Osteocyte (in vitro differentiated cells): ENCODE measurements at places on chromosomes 1 and 21. TPM values are rescaled to one million over a fixed set of nuclear protein-coding genes. Genes with fewer than 3 reads are reported as not detected.

NAV1 gene
- 286 and 288 TPM in 2 replicates for total RNA-seq

HORMAD1 gene
- not detected in 2 replicates for total RNA-seq

HSD11B1 gene
- not detected in 2 replicates for total RNA-seq

OR2L13 gene
- total RNA-seq: not detected in 2 replicates

DARS2 gene
- 12.8 and 13.1 TPM in 2 replicates for total RNA-seq

SH2D5 gene
- total RNA-seq: 0.18 and 0.46 TPM in 2 replicates

RRP15 gene
- total RNA-seq: 18.8 and 20.3 TPM in 2 replicates

NEXN gene
- total RNA-seq: 19.3 and 19.5 TPM in 2 replicates

TMEM54 gene
- 7.3 and 9.8 TPM in 2 replicates for total RNA-seq

DNASE2B gene
- total RNA-seq: not detected in 2 replicates

SEMA4A gene
- total RNA-seq: 1.6 and 1.8 TPM in 2 replicates

TTC13 gene
- total RNA-seq: 15.9 and 19.5 TPM in 2 replicates

- DNase-seq: no peak
Measured at GRCh38 chr1:90964444-90965035, 57.3 kb downstream of the ZNF644 start.

DNA sequence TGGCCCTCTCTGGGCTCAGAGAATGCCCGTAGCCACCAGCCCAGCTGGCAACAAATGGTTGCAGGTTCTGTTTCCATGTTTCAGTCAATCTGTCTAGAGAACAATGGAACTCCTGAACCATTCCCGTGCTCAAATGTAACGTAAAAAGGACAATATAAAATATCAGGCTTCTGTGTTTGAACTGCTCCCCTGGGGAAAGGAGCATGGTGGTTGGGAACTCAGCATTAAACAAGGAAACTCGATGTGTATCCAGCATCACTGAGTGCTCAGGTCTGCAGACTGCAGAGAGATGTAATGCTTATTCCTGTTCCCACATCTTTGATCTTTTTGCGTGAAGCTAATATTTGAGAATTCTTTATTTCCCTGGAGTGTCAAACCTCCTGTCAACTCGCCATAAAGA lies 326.5 kb downstream of the KIF26B start:
- DNase-seq: no peak

GRCh38 chr1:230940848-230941247 lies 37.8 kb downstream of the TTC13 start:
- no peak for DNase-seq

DNA sequence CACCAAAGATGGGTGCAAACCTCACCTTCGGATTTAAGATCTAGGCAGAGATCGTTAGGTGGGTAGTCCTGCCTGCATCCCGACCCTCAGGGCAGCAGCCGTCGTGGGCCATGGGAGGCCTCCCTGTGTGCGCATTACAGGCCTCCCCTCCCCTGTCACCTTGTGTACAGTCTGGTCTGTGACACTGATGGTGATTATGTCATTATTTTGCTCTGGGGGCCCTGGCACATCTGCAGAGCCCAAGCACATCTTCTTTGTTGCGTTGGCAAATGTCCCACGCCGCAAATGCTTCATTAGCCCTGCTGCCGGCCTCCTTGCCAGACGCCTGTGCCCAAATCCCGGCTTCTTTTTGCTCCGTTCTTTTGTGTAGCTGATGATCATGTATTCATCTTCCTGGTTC lies 31.7 kb downstream of the PROX1 start:
- DNase-seq: no peak

DNA sequence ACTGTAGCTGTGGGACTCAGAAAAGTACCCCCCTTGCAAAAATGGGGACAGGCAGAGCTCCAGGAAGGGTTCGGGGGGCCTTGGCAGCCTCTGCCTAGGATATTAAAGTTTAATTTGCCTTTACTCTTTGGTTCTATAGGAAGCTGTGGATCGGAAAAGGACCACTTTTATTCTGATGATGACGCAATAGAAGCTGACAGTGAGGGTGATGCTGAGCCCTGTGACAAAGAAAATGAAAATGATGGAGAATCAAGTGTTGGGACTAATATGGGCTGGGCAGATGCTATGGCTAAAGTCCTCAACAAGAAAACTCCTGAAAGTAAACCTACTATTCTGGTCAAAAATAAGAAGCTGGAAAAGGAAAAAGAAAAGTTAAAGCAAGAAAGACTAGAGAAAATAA lies 17.1 kb downstream of the RRP15 start:
- no peak for DNase-seq

DNA sequence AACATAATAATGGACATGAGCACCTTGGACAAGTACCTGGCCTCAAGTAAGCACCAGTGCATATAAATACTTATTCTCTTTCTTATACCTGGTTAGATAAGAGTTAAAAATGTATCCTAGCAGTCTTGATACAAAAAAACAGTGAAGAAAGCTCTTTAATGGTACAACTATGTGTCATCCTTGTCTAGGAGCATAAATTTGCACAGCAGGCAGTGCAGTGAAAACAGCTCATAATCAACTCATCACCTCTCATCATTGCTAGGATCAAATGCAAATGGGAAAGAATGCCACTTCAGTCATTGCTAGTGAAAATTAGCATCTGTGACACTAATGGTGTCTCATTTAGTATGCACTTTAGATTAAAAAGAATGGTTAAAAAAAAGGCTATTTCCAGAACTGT lies 7.6 kb downstream of the SAMSN1 start:
- DNase-seq: no peak

DNA sequence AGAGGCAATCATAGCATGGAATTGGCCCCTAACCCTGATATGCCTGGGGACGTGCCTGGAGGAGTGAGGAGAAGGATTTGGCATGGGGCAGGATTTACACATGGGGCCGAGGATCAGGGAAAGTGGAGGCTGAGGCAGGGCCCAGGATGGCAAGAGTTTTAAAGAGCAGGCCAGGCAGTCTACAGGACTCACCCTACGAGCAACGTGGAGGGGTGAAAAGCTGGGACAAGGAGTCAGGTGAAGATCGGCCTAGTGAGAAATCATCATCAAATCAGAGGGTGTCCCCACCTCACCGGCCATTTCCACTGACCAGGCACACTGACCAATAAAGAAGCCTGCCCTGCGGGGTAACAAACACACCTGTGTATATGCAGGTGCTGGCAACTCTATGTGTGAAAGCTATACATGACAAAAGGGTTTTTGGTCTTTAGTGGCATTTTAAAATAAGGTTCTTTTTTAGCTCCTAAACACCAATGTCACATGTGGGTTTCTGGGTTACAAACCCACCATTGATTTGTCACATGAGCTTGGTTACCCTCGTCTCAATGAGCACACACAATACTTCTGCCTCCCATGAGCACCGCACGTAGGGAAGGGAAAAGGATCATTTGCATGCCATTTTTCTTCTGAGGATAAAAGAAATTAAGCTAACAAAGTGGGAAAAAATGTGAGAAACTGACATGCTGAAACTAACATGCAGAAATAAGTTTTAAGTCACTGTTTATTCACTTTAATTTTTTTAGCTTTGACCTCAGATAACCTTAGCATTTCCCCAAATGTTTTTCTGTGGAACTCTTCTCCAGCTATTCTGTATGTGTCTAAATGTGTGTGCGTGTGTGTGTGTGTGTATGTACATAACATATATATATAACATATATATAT lies 168.1 kb upstream of the EDN2 start:
- DNase-seq: no peak

GRCh38 chr1:101283443-101283842 lies 46.6 kb downstream of the S1PR1 start:
- no peak for DNase-seq

DNA sequence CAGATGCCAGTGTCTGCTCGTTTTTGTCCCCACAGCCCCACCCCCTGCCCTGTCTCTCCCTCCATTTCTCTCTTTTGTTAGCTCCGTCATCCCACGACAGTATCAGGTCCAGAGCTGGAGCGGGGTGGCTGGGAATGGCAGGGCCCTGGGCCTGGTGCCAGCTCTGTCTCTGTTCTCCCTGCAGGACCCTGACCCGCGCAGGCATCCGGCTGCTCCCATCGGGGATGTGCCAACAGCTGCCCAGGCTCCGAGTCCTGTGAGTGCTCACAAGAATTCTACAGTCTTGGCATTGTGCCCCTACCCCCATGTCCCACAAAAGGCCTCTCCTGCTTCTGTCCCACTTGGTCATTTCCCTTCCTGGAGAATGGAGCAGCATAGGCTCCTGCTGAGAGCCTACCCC lies 37.4 kb downstream of the UBE2T start:
- no peak for DNase-seq

- no peak for DNase-seq
Measured at GRCh38 chr1:151547119-151547899, 7.2 kb downstream of the TUFT1 start.

GRCh38 chr1:25445993-25446538 lies 15.4 kb downstream of the MACO1 start:
- no peak for DNase-seq

DNA sequence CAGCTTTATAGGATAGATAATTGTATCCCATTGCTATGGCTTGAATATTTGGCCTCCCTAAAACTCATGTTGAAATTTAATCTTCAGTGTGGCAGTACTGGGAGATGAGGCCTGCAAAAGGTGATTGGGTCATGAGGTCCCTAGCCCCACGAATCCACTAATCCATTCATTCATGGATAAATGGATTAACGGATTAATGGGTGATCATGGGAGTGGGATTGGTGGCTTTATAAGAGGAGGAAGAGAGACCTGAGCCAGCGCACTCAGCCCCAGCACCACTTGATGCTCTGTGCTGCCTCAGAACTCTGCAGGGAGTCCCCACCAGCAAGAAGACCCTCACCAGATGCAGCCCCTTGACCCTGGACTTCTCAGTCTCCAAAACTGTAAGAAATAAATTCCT lies 32.0 kb downstream of the S100A6 start:
- DNase-seq: no peak

GRCh38 chr1:194067772-194068171 lies 881.4 kb upstream of the B3GALT2 start:
- no peak for DNase-seq

DNA sequence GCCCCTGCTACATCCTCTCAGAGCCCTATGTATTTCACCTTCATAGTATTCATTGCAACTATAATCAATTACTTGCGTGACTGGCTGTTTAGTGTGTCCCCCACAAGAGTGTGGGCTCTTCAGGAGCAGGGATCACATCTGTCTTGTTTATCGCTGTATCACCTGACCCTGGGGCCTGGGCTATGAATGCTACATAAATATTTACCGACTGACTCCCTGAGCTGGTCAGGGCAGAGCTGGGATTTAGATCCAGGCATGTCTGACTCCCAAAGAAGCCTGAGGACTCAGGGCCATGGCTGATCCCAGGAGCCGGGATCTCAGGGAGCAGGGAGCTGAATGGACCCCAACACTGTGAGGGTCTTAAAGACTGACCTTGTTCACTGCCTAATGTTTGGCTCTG lies 49.7 kb downstream of the AHDC1 start:
- no peak for DNase-seq
